Hematopoietic multipotent progenitor cell treated with erythropoietin and hydrocortisone succinate and interleukin-3 and kit ligand, for 4 days (in vitro differentiated cells): ENCODE measurements at places on chromosomes 7 and 10.

GRCh38 chr7:117322741-117323304 lies at the start of gene WNT2:
Gene WNT2 (minus strand): TSS chr7:117323058. CDS start chr7:117322989, 69 bp downstream.
- peak; percentile 14 for DNase-seq

DNA sequence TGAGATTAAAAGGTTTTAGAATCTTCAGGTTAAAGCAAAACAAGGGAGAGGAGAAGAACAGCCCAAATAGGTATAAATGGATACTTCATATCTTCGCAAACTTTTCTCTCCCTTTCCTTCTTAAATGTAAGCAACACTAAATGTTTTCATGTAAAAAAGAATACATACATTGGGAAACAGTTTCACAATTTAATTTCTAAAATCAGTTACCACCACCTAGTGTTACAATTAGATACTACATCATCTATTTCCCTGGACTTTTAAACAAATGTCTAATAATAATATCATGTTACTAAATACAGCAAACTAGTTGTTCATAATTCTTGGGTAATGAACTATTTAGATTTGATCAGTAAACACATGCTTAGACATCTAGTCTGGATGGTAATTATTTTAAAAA lies 35.8 kb downstream of the MINDY3 start:
- DNase-seq, result peak; percentile 68

- DNase-seq, result peak; percentile 18
Measured at GRCh38 chr10:87635498-87636312, 24.0 kb upstream of the PAPSS2 start.

- no peak for DNase-seq
Measured at GRCh38 chr7:14687241-14687640, 215.3 kb downstream of the DGKB start.

GRCh38 chr10:26909753-26910152 lies 49.0 kb upstream of the ABI1 start:
- no peak for DNase-seq

DNA sequence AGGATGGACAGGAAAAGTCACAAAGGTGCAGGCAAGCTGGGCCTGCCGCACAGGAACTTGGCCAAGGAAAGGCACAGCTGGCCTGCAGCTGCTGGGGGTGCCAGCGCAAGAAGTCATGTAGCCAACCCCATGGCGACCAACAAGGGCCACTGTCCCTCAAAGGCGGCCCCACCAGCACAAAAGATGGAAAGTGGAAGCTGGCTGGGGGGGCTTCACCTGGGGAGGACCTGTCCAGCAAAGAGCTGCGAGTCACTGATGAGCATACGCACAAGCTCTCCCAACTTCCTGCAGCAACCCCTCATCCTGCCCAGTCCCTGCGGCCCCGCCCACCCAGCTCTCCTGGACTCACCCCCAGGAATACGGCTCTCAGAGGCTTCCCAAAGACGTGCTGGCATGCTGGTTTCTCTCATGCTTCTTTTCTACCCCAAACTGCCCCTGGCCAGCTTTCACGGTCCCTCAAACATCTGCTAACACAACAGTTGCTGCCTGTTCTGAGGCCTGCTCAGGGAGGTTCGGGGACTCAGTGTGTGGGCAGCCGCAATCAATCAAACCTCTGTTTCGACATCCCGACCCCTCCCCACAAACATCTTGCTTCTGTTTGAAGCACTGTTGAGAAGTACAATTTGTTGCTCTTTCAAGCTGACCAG lies 67.6 kb downstream of the FAM53B start:
- DNase-seq, result peak; percentile 57
